Activated CD4-positive, alpha-beta T cell treated with anti-CD3 and anti-CD28 coated beads, Interleukin-10, Interleukin-2, amounts not matched to agents 100 ng/mL and 50 ng/mL, durations not matched to agents 16 hours and 8 hours (primary cell): ENCODE measurements at places on chromosomes 11 and 22.
A peak's percentile ranks its signal among the peaks of the same experiment; 100 is the strongest.

DNA sequence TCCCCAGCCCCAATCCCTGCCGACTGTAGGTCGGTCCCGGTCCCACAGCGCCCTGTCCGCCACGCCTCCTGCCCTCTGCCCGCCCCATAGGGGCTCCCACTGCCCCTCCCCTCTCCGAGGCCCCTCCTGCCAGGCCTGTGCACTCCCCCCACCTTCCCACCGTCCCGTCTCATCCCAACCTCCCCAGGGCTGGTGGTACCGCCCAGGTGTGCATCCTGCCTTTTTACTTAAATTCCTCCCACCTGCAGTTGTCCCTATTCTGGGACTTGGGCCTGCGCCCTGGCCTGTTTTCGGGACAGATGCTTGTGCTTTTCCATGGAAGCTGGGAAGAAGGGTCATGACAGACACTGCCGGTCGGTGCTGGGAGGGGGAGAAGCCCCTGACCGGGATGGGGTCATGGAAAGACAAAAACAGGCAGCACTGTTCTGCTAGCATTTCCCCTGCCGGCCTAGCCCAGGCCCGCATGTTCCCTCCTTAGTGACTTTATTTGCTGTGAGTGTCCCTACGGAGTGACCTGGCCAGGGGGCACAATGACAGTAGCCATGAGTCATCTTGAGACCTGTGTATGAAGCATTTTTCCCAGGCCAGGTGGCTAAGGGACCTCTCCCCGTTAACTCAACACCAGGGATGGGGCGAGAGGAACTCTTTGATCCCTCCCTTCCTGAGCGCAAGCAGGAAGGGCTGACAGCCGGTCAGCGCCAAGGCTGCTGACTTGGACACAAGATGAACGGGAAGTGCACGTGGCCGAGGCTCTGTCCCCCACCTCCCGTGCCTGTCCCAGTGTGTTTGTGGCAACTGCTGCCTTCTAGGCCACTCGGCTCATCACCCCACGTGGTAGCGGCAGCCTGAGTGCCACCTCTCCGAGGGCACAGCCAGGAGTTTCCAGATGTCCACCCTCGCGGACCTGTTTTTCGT is 7.1 kb downstream of the TBX1 start:
- no peak for DNase-seq

- DNase-seq = no peak
Observed at GRCh38 chr11:121253951-121254350, 38.6 kb upstream of the SC5D start.

DNA sequence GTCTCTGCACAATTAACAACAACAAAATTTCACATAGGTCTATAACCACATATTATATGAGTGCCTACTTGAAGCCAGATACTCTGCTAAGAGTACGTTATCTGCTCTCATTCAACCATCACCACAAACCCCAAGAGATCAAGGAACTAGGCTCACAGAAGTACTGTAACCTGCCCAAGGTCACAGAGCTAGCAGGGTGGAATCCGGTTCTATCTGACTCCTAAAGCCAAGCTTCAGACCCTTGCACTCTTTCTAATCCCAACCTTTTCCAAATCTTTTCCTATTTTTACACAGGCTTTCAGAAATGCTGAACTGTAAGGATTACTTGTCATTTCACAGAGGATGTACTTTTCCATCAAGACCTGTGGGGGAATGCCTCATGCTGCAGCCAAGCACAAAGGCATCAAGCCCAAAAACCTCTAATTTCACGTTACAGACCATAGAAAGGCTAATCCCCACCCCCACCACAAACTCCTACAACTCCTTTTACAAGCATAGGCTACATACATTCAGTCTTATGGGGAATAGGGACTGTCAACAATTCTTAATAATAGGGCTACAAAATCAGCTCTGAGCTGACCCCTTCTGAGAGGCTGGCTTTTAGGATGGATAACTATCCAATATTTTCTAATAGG is 927 bp downstream of the PRCP start:
- peak; percentile 28 for DNase-seq

- peak; percentile 26 for DNase-seq
Observed at GRCh38 chr22:28883917-28884746, 760 bp downstream of the ZNRF3 start.

GRCh38 chr11:124754309-124754708 is 2.3 kb upstream of the VSIG2 start:
- no peak for DNase-seq

GRCh38 chr11:134691295-134691873 is 279.3 kb upstream of the B3GAT1 start:
- DNase-seq = no peak

DNA sequence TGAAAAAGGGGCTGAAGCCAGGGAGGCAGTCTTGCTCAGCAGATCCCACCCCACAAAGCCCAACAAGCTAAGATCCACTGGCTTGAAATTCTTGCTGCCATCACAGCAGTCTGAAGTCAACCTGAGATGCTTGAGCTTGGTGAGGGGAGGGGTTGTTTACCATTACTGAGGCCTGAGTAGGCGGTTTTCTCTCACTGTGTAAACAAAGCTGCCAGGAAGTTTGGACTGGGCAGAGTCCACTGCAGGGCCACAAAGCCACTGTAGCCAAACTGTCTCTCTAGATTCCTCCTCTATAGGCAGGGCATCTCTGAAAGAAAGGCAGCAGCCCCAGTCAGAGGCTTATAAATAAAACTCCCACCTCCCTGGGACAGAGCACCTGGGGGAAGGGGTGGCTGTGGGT is 746.1 kb upstream of the LRRC4C start:
- no peak for DNase-seq

- no peak for DNase-seq
Observed at GRCh38 chr11:40227730-40228129, 1231.7 kb downstream of the LRRC4C start.

GRCh38 chr11:118353084-118353710 is 6.2 kb upstream of the UBE4A start:
- DNase-seq = no peak

- no peak for DNase-seq
Observed at GRCh38 chr11:119726585-119727522, 2.1 kb downstream of the NECTIN1 start.

GRCh38 chr11:35891096-35891495 is 52.8 kb upstream of the LDLRAD3 start:
- DNase-seq = no peak

DNA sequence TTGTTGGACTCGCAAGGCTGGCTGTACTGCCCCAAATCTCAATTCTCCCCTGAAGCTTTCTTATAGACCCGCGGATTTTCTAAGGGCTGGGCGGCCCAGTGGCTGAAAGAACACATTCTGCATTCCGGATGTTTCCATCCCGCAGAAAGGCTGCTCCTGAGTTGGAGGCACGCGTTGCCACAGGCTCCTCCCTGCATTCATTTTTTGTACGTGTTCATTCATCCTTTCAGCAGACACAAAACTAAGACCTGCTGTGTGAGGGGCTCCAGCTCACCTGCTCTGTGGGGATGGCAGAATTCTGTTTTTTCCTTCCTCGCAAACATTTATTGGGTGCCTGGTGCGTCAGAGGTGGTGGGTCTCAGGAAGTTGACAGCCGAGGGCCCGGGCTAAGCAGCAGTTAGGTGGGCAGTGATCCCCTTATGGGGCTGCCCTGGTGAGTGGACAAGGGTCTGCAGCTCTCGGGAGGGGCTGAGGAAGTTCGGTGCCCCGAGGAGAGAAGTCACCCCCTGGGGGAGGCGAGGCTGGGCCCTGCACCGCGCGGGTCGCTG is 23.7 kb downstream of the SHANK3 start:
- no peak for DNase-seq

- no peak for DNase-seq
Observed at GRCh38 chr11:122775675-122776271, 62.5 kb upstream of the CRTAM start.

GRCh38 chr11:128806506-128807261 is 60.4 kb downstream of the KCNJ1 start:
- no peak for DNase-seq

GRCh38 chr11:65821107-65821506 is 12.7 kb upstream of the SNX32 start:
- DNase-seq = no peak

DNA sequence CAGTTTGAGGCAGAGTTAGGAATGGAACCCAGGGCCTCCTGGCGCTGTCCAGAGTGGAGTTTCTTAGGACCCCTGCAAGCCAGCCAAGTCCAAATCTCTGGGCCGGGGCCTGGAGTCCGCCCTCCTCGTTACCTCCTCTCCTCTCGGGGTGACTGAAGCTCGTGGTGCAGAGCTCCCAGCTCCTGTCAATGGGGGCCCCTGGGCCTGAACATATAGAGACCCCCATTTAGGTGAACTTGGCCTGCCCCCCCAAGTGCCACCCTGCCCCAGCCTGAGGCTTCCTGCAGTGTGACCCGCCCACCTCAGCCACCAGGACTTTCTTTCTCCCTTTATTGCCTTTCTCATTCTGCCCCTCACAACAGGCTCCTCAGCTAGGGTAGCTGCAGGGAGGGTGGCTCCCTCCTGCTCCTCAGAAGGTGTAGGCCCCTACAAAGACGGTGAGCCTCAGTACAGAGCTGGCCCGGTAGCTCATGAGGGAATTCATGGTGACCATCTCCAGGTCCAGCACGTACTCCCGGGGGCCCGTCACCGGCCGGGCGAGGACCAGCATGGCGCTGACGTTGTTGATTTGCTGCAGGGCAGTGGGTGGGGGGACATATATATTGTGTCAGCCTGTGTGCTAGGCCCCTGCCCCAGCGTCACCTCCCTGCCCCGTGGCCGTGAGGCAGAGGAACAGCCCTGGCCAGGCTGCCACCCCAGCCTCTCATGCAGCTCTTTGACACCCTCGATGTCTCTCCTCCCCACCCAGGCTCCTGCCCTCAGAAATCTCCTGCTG is 5.9 kb downstream of the EFEMP2 start:
- no peak for DNase-seq

- peak; percentile 82 for DNase-seq
Observed at GRCh38 chr22:30390974-30391691, 3.9 kb upstream of the RNF215 start.

DNA sequence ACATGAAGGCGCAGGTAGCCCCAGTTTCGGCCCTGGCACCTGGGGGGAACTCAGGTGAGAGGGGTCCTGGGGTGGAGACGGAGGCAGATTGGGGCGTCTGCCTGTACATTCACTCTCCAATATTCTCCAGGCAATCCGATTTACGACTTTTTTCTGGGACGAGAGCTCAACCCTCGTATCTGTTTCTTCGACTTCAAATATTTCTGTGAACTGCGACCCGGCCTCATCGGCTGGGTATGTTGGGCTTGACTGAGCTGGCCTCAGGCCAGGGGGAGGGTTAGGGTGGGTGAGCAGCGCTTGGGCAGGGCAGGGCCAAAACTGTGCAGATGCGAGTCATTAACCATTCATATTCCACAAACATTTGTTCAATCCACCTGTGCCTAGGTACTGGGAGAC is 1.7 kb downstream of the TM7SF2 start:
- DNase-seq = no peak

DNA sequence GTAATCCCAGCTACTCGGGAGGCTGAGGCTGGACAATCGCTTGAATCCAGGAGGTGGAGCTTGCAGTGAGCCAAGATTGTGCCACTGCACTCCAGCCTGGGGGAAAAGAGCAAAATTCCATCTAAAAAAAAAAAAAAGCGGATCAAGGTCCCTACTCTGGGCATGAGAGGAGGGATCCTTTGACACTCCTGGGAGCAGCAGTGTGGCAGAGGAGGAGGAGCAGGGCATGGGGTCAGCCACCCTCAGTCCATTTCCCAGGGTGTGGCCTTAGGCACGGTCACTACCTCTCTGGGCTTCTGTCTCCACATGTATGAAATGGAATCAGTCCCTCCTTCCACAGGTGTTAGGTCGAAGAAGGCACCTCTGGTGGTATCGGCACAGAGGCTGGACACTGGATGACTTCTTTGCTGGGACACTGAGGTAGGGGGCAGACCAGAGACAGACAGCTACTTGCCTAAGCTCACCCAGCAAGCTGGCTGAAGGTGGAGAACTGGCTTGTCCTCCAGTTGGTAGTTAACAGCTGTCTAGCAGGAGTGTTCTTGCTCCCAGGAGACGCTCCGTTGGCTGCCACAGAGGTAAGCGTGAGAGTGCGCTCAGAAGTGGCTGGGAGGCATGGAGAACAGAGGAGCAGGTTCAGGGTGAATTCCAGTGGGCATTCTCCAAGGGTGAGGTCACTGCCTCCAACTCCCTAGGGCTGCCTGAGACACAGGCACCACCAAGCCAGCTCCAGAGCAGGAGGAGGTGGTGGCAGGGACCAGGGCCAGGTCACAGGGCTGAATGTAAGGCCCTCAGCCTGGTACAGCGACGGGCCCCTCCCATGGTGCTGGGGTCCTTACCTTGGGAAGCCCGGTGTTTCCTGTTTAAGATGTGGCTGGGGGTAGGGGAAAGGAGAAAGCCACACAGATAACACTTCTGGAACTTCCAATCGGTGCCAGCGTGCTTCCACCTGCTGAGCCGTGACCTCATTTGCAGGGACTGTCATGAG is 19.5 kb downstream of the TXN2 start:
- DNase-seq = no peak

DNA sequence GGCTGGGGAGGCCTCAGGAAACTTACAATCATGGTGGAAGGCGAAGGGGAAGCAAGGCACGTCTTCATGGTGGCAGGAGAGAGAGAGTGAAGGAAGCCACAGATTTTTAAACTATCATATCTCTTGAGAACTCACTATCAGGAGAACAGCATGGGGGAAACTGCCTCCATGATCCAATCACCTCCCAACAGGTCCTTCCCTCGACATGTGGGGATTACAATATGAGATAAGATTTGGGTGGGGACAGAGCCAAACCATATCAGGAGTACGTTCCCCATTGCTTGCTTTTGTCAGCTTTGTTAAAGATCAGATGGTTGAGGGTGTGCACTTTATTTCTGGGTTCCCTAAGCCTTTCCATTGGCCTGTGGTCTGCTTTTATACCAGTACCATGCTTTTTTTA is 53.7 kb upstream of the E2F8 start:
- DNase-seq = no peak

DNA sequence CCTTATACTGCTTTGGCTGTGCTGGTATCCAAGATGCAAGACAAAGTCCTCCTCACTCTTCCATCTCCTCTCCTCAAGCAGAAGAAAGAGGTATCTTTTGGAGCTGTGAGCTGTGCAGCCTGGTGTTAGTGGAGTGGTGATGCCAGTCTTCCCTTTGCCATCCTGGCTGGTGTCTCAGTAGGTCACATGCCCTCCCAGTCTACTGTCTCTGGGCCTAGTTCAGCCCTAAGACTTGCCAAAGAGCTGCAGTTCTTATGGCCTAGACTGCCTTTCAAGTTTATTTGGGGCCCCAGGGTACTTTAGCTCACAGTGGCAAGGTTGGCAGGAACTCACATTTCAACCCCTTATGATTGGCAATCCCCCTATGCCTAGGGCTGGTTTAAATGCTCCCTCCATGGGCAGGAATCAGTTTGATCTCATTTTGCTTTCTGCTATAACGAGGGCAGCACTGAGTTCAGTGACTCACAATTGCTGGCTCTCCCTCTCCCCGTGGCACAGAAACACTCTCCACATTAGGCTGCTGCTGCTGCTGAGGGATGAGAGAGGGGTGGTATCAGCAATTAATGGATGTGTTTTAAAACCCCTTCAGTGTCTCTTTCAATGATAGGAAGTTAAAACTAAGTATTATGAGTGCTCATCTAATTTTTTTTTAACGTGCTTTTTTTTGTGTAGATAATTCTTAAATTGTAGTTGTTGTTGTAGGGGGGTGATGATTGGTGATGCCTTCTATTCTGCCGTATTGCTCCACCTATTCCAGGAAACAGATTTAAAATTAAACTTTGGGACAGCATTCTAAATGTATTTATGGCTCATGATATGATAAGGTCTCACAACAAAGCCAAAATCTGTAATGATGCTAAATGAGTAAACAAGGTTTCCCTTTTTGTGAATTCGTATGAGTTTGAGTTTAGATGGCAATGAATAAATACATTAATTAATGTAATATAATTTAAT is 1295.0 kb downstream of the JRKL start:
- no peak for DNase-seq
